Stimulated activated CD4-positive, alpha-beta T cell treated with anti-CD3 and anti-CD28 coated beads, TNF-alpha, amount 100 ng/mL, for 48 hours (primary cell): ENCODE measurements at places on chromosomes 16 and 17.

DNA sequence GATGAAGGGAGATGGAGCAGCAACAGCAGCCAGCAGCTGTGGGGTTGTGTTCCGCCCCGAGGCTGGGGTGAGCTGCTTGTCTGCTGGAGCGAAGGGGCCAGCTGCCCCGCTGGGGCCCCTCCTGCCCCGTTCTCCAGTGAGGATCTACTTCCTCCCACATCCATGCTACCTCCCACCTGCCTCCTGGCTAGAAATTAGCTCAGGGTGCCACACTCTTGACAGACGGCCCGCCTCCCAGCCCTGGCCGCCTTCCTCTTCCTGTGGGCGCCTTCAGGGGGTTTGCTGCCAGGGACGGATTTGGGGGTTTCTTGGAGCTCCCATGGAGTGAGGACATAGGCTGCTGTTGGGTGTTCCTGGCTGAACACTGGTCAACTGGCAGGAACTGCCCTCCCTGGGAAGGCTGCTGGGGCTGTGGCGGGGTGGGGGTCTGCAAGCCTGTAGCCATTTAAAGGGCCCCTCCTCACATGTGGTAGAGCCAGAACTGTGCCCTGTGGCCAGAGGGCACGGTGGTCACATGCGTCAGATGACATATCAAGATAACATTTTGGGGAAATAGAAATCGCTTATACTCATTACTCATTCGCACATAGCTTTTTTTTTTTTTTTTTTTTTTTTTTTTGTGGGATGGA, 13.1 kb downstream of the TBC1D24 start:
- no peak for DNase-seq

GRCh38 chr17:73342050-73342522, 30.3 kb upstream of the CDC42EP4 start:
- no peak for DNase-seq

DNA sequence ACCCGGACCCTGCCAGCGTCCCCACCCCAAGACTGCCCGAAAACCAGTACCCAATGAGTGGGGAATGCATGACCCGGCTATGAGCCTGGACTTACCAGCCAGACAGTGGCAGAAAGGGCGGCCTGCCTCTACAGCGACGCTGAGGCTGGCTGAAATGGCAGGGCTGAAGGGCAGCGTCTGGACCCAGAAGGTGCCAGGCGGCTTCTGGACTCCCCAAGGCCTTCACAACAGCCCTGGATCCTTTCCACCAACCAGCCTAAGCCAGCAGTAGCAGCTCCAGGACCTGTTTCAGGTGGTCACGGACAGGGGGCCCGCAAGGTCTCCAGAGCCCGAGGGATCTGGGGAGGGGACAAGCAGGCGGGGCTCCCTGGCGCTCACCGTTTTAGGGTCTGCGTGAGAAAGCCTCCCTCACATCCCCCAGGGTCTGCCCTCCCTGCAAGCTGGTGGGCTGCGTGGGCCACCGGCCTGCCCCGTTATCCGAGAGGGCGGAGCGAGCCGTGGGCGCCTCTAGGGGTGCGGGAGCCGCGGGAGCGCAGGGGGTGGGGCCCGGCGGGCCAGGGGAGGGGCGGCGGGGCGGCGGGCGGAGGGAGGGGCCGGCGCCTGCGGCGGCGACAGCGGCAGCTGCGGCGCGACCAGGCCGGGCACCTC, at the start of gene RIPOR1:
TSS of gene RIPOR1 (plus strand) at position 608 of the 648 bp plus-strand sequence. CDS start 9,618 bp downstream, outside the sequence.
- no peak for DNase-seq

GRCh38 chr16:64311241-64311640, 810.6 kb downstream of the CDH11 start:
- DNase-seq, result no peak

- DNase-seq, result no peak
Measured at GRCh38 chr17:51739245-51739886, 419.1 kb downstream of the CA10 start.

DNA sequence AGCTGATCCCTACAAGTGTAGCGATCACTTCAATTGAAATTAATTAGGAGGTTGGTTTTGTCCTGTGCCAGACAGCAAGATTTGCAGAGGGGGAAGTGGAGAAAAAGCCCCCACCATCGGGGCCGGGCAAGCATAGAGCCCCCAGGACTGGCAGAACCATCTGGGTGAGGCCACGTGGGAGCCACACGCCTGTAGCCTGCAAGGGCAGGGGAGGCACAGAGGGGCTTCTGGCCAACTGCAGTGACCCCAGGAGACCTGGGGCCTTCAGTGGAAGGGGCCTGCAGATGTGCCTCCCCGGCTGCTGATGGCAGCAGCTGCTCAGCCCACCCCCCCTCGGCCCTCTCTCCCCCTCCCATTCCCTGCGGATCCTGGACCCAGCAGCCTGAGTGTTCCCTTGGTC, 54.1 kb downstream of the BAHCC1 start:
- DNase-seq, result no peak

DNA sequence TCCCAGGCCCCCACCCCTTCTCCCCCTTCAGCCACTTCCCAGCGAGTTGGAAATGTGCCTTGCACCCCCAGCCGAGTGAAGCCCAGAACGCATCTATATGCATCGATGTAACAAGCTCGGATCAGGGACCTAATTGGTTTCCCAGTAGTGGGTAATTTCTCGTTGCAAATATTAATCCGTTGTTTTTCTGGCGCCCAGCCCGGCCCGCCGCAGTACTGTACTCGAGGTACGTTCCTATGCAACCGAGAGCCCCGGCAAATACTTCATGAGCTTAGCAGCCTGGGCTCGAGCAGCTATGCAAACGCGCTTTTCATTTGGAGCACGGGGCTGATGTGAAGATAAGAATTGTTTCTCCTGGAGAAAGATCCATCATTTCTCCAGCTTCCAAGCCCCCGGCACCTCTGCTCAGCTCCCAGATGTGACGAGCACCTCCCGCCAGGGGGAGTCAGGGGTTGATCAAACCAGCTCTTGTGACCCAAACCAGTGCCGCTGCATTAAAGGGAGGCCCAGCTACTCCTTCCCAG, 229.8 kb downstream of the KATNIP start:
- no peak for DNase-seq

DNA sequence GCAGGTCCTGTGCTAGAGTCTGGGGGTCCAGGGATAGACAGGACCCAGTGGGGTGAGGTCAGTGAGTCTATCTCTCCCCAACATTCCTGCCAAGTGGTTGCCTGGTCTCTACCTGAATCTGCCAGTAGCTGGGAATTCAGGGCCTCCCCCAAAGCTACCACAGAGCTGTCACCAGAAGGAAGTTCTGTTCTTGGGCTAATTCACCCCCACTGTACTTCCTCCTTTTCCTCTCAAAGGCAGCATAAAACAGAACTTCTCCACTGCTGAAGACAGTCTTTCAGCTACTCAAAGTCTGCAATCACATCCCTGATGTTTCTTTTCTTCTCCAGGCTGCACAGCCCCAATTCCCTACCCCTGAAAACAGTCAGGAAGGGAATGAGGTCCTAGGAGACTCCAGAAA, 8.7 kb downstream of the CAMTA2 start:
- DNase-seq, result no peak

DNA sequence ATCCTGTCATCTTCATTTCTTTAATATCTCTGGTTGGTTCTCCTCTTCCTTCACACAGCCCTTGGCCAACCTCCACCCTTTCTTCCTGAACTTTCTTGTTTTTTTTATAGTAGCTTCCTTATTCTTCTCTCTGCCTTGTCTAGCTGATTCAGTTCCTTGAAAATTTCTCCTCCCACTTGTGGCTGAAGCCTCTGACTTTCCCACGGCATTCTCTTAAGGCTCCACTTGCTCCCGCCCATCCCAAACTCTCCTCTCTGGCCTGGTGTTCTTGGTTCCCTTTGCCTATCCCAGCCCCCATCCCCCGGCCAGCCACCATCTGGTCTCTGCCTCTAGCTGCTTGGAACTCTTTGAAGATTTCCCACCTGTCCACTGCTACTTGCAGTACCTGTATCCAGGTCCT, 29.1 kb downstream of the NLRP1 start:
- DNase-seq, result no peak

- DNase-seq, result no peak
Measured at GRCh38 chr17:80665792-80666191, 121.2 kb downstream of the RPTOR start.

DNA sequence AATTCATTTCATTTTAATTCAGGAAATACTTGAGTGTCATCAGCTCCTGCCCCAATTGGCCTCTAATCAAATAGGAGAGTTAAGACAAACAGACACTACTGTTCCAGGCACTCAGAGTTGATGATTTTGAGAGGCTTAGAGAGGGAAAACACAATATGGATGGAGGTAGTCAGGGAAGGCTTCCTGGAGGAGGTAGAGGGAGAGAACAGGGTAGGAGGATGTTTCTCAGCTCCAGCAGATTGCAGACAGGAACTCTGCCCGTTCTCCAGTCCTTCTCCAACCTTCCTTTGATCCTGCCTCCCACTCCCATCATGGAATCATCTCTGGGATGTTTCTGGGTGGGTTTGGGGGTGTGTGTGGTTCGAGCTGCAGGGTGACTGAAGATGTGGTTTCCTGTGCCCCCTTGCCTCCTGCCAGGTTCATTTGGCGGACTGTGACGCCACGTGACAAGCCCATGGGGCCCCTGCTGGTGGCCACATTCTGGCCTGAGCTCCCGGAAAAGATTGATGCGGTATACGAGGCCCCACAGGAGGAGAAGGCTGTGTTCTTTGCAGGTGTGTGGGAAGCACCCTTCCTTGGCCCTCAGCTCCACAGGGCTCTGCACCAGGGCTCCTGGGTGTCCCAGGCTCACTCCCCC, 12.2 kb upstream of the LPCAT2 start:
- no peak for DNase-seq

DNA sequence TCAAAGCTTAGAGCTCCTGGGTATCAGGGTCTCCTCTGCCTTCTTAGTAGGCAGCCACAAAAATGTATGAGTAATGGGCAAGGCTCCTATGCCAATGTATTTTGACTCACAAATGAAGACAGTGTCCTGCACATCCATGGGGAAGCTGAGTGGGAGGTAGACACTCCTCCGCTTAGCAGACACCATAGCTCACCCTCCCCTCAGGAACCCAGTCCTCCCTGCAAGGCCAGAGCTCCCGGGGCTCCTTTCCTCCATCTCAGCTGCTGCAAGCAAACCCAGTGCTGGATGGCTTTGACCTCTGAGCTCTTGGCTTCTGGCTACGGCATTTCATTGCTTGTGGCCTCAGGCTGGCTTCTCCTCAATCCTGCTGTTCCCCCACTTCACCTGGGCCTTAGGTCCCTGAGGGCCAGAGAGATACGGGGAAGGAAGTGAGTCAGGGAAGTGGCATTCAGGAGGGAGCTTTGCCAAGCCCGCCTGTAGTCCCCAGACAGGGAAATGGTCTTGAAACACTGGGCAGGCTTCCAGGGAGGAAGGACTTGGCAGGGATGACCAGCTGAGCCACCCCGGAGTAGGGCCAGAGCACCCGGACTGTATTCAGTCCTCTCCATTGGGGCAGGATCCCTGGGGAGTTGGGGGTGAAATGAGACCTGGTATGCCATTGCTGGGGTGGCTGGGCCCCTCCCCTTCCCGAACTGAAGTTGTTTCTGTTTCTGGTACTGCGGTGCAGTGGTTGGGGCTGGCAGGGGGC, 4.5 kb downstream of the ABCC3 start:
- DNase-seq, result no peak

DNA sequence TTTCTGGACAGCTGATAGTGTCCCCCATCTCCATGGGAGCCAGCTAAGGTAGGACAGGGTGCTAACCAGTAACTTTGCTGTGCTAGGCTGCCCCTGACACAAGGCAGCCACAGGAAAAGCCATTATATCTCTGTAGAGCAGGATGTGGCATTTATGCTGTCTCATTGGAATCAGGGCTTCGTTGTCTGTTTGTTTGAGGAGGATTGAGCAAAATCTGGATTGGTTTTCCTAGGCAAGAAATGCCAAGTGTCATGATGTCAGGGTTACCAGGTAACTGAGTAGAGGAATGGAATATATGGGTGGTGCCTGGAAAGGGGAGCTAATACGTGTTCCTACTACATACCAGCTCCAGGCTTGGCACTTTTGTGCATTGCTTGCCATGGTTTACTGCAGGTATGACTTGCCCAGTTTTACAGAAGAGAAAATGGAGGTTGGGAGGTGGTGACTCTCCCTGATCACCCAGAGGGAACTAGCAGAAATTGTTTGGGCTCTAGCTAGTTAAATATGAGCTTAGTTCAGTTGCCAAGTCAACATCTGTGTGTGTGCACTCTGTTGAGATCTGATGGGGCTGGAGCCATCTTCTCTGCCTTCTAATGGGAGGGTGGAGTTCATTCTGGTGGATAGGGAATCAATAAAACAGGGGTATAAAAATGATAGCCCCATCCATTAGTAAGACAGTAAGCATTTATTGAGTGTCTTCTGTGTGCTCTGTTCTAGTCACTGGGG, 33.9 kb downstream of the GNAO1 start:
- DNase-seq, result no peak
